ENCODE measurements at places on chromosomes 2 and 18. TPM values are rescaled to one million over a fixed set of nuclear protein-coding genes. Genes with fewer than 3 reads are reported as not detected.
A peak's percentile ranks its signal among the peaks of the same experiment; 100 is the strongest.

DNA sequence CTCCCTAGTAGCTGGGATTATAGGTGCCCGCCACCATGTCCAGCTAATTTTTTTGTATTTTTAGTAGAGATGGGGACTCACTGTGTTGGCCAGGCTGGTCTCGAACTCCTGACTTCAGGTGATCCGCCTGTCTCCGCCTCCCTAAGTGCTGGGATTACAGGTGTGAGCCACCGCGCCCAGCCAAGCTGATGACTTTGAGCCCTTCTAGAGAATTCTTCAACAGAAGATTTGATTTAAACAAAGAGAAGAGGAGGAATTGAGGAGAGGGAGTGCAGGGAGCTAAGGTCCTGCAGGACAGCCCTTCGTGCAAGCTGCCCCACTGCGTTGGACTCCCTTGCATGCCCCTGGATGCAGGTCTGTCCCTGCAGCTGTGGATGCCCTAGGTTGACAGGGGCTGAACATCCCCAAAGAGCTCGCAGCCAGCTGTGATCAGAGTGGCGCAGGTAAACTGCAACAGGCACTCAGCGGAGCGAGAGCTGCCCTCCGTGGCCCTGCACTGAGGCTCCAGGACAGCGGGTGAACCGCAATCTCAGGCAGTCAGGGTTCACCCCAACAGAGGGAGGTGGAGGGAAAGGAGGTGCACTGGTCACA lies 13.7 kb downstream of the ADRA2B start:
- no peak for DNase-seq

GRCh38 chr2:172387361-172387760 lies 40.0 kb upstream of the ITGA6 start:
- no peak for DNase-seq

GRCh38 chr18:59386909-59387686 lies 28.0 kb upstream of the LMAN1 start:
- DNase-seq, result no peak

DNA sequence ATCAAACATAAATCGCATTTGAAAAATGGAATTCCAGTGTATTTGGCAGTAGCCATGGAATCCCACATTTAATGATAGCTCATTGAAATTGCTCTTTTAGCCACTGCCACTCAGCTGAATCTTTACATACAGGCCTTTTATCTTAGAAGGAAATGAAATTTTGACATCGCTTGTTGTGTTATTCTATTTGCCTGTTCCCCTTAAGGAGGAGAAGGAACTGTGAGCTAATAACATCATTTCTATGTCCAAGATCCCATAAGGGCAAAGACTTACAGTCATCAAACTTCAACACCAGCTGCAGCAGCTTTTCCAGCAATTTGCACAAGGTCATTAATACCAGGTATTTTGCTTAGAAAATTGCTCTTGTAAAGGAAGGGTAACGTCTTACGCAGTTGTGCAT lies 6.0 kb upstream of the PDCL3 start:
- DNase-seq, result no peak

DNA sequence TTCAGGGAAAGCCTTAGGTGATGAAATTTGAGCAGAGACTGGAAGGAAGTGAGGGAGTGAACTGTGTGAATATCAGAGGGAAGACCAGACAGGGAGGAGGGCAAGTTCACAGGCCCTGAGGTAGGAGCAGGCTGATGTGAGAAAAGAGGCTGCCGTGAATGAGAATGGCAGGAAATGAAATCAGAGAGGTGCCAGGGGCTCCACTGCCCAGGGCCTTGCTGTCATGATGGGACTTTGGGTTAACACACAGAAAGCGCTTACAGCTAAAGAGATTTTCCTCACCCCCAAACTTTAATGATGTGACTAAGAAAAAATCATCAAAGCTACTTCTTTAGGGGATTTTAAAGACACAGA lies 53.8 kb downstream of the MARCHF4 start:
- DNase-seq, result peak; percentile 55

DNA sequence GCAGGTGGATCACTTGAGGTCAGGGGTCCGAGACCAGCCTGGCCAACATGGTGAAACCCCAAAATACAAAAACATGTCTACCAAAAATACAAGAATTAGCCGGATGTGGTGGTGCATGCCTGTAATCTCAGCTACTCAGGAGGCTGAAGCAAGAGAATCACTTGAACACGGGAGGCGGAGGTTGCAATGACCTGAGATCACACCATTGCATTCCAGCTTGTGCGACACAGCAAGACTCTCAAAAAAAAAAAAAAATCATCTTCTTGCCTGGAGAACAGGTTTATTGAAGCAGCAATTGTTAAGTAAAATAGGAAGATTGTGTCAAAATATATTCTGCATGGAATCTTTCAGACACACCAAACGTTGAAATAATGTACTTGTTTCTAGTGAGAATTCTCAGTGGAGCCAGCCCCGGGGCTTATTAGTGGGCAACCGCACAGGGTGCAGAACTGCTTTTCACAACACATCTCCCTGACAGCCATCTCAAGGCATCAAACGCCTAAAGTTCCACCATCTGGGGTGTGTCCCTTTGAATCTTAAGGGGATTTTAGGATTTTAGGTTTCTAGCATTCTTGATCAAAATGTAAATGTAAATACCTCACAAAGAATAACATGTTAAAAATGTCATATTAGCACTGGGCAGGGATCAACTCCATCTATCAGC lies 28.6 kb upstream of the PPP4R1 start:
- DNase-seq, result no peak

DNA sequence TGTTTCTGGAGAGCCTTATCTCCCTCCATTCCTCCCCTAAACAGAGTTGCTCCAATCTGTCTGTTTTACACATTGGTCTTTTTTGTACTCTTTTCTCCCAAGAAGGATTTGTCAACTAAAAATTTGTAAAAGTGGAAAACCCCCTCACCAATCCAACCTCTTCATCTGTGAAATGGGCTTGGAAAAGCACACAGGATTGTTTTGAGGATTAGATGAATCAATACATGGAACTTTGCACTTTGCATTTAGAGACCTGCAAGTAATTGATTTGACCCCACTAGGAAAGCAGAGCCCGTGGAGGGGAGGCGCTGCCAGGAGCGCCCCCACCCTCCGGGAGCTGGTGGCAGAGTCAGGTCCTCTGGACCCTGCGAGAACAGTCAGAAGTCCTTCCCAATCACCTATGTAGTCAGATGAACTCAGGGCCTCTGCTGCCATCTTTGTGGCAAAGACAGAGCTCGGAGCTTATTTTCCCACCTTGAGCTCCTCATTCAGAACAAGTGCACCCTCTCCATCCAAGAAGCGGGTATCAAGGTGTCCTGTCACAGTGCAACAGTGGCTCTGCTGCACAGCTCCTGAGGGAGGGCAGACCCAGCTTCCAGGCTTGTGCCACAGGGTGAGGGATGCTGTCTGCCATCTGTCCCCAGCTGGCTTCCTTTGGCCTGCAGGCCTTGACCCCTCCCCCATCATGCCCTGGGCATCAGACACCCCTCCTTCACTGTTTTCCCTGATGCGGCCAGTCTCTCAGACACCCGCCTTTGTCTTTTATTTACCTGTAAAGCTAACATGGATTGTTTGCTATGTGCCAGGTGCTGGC lies 1.7 kb upstream of the TMEM185B start:
- DNase-seq, result no peak

The PGAP1 gene
- total RNA-seq, result 6.1 TPM
